ENCODE measurements at places on chromosomes 7 and 10.

DNA sequence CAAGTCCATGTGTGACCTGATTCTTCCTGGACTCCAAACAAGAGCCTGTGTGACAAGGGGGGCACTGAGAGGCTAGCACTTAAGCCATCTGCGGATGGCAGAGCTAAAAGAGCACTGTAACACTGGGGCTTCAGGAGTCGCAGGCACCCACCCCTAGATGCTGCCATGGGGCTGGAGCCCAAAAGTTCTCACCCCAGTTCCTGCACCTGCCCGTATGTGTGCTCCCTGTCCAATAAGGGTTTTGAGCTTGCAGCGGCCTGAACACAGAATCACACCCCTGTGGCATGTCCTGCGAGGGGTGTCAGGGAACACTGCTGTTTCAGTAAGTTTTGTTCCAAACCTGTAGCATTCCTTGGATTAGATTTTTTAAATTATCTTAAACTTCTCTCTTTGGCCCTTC lies 53.2 kb upstream of the GPR37 start:
- no peak for DNase-seq

DNA sequence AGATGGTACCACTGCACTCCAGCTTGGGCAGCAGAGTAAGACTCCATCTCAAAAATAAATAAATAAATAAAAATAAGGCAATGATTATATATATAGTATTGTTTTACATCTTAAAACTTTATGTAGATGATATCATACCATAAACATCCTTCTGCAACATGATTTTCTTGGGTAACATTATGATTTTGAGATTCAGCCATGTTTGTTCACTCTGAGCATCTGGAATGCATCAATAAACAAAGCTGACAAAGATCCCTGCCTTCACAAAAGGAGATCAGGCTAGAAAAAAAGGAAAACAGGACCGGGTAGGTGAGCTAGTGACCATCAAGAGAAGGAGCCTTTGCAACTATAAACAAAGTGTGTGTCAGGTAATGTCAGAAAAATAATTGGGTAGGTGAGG lies 31.9 kb upstream of the KAT6B start:
- no peak for DNase-seq

DNA sequence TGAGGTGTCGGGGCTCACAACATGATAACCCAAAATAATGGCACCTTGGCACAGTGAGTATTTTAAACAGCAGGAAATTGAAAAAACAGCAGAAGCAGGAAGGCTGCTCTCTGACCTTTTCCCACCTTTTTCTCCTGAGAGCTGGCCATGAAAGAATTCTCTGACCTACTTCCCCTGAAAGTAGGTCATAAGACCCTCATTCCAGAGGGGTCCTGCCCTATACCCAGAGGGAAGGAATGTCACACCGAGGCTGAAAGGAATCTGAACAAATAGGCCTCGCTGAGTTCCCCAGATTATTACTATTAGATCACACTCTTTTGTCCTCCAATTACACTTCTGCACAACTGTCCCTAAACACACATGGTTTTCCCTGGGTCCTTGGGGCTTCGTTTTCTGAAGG lies 18.8 kb downstream of the CPVL start:
- no peak for DNase-seq

- DNase-seq = no peak
These were observed 715.5 kb upstream of the GALNT17 start for GRCh38 chr7:70416347-70416985.

DNA sequence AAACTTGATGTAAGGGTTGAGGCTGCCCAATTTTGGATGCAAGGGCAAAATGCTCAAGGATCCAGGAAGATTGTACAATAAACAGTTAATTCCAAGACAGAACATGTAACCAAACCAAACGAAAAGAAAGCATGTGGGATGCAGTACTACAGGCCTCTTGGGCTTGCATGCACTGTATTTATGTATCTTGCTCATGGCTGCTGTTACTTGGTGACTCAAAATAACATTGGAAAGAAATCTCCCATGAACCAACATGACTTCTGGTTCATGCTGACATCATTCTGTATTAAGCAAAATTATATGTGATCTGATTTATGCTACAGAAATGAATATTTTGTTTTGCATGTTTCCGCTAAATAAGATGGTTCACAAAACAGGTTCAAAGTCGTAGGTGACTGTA lies 65.9 kb upstream of the FZD1 start:
- DNase-seq = no peak

DNA sequence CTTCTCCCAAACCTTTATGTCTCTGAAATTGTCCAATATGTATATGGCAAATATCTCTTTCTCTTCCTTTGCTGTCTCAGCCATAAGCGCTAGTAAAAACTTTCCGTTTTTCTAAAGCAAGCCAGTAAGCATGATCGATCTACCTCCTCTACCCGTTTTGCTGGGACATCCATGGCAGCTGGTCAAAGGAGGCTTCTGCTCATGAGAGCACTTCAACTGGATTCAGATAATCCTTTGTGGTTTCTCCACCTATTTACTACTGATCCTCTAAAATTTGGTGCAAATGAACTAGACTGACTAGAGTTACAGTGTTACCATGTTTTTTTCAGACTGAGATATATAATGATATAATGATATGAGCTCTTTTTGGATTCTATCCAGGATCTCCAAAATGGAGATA lies 42.7 kb downstream of the GBF1 start:
- no peak for DNase-seq

- no peak for DNase-seq
These were observed 411.6 kb downstream of the KCNMA1 start for GRCh38 chr10:77226020-77226419.

GRCh38 chr10:103231047-103231551 lies 14.6 kb upstream of the RPEL1 start:
- DNase-seq = no peak

DNA sequence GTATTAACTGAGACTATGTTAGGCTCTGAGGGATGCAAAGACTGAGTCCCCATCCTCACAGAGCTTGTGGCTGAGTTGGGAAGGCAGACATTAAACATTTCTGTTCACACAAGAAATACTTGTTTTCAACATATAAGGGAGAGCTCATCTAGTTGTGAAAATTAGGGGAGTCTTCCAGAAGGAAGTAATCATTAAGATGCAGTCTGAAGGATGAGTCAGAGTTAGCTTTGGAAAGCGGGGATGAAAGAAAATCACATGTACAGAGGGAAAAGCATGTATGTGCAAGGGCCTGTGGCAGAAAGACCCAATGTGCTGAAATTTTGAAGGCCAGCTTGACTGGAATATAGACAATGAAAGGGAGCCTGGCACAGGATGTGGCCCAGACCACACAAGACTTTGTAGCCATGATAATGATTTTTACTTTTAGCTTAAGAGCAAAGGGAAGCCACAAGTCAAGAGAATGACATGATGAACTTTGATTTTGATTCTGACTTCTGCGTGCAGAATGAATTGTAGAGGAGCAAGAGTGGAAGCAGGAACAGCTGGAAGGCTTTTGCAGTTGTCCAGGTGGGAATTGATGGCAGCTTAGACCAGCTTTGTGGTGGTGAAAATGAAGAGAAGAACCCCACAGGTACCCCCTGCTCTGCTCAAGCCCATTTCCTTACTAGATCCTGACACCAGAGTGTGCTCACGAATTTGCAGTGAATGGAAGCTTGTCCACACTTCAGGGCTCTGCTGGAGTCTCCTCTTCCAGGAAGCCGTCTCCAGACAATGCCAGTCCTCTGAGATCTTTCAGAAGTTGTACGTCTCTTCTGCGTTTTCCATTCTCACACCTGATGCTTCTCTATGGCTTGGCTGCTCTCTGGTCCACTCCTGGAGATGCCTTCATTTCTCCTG lies 115.6 kb downstream of the ATXN7L1 start:
- DNase-seq = no peak

GRCh38 chr10:2650328-2650727 lies 417.0 kb upstream of the PFKP start:
- no peak for DNase-seq

DNA sequence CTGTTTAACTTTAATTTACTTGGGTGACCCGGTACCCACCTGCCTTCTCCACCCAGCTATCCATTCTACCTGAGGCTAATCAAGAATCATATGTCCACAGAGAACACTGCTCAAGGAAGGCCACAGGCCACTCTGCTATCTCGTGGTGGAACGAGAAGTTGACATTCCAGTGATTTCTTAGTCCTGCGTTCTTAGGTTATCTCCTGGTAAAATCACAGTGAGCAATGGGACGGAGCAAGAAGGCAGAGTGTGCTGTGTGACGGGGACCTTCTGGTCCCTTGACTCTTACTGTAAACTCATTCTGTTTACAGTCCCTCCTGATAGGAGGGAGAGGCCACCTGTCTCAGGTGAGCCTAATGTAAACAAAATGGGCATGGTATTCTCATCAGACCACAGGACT lies 256.6 kb downstream of the TNS3 start:
- no peak for DNase-seq

DNA sequence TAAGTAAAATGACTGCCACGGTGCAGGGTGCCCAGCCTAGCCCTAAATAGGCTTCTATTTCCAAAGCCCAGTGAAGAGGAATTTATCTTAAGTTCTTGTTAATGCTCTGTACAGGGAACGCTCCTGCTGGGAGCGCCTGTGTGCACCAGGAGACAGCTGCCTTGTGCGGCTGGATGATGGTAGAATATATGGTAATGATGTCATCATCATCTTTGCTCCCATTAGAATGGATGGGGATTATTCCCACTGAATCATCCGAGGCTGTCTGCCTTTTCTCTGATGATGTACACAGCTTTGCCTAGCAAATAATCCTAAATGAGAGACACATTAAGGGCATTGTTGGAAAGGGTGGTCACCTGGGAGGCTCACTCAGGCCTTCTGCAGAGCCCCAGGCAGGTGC lies 928.1 kb downstream of the CCSER2 start:
- DNase-seq = no peak

DNA sequence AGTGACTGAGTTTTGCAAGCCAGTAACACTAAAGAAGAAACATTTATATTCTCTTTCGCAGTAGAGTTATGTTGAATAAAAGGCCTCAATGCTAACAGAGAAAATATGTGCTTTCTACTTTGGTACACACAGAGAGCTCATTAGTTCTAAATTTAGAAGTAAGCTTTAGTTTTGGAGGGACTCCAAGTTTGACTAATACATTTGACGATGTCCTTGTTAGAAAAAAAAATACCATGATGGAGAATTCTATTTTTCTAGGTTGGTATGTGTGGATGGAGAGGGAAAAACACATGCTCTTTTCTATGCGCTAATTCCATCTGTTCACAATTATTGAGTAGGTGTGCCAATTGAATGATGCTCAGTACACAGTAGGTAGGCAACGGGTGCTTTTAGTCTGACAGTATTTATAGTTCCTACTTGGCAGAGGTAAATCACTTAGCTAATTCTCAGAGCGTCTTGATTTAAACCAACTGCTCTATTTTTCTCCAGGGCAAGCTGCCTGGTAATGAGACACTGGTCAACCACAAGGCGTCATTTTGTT lies 327.2 kb upstream of the AKR1E2 start:
- no peak for DNase-seq

DNA sequence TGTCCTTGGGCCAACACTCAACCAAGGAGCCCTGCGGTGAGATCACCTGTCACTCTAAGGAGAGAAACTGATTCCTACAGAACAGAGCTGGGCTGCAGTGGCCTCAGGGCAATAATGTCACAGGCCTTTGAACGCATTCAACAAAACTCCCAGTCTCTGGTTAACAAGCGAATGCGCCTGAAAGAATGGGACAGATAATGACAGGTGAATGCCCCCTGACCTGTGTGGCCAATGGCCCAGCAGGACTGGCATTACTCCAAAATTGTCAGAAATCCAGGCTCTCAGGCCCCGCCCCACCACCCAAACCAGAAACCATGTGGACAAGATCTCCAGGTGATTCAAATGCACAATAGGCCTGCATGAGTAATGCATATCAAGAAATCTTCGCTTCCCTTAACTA lies 277.7 kb upstream of the KLF6 start:
- no peak for DNase-seq

- DNase-seq = peak; percentile 18
These were observed 757 bp upstream of the PALS2 start for GRCh38 chr7:24572393-24572996.

DNA sequence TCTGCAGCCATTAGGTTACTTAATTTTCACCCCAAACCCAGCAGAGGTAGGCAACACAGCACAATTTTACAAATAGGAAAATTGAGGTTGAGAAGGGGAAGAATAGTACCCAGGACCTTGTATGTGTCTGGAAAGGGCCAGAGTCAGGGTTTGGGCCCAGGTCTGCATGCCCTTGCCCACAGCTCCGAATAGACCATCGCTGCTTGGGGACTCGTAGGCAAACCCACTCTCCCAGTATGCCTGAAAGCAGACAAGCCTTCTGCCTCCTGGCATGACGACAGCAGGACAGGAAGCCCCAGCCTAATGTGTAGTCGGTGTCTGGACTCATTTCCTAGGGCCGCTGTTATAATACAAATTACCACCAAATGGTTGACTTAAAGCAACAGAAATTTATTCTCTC lies 91.7 kb downstream of the GPR26 start:
- DNase-seq = no peak

DNA sequence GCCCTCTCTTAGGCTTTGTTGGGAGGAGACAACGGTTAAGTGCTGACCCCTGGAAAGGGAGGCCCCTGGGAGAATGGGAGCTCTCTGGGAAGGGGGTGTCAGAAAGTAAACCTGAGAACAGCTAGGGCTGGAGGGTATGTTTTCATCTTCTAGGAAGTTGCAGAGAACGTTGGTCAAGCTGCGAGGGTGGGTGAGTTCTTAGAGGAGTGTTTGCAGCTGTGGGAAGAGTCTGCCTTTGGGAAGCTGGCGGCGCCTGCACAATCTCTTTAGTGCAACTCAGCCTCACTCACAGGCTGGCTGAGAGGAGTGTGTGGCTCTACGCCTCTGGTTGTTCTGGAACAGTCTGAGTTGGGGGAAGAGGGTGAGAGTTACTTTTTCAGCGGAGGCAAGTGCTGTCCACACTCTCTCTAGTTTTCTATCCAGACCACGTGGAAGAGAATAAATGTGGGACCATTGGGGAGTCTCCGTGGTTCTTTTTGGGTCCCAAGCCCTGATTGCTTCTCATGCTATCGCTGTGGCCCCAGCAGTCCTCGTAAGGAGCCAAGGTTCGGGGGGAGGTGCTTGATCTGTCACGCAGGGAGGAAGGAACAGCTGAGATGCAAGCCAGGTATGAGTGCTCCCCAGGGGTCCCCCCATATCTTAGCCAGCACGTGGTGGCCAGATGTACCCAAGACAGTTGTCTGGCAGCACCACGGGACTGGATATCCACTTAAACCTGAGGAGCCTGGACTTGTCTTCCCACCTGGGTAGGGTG lies 237.2 kb downstream of the BUB3 start:
- no peak for DNase-seq

DNA sequence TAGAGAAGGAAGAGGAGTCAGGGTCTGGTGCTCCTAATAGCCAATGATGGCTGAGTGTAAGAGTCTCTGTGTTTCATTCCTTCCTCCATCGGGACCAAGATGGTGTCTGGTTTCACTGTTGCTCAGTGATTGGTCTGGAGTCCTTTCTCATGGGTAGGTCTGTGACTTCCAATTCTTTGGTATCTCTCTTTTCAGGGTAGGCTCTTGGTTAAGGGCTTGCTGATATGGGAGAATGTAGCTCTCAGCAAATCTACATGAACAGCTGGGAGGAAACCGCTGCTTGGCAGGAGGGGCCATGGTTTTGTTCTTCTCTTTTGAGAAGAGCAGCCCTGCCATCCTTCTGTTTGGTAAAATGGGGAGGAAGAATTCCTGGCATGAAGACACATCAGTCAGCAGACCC lies 209.1 kb upstream of the PODXL start:
- no peak for DNase-seq
